Inflammatory macrophage (primary cell): ENCODE measurements at places on chromosomes 11 and 22.
A peak's percentile ranks its signal among the peaks of the same experiment; 100 is the strongest.

GRCh38 chr11:124961972-124962609, 8.1 kb downstream of the CCDC15 start:
- DNase-seq, result peak; percentile 78

DNA sequence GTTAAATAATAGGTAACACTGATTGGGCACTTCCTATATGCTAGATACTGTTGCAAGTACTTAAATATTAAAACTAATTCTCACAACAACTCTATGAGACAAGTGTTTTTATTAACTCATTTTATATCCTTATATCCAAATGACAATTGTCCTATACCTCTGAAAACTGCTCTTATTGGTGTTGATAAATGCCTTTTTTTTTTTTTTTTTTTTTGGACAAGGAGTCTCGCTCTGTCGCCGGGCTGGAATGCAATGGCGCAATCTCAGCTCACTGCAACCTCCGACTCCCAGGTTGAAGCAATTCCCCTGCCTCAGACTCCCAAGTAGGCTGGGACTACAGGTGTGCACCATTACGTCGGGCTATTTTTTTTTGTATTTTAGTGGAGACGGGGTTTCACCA, 41.6 kb downstream of the MRTFA start:
- no peak for DNase-seq

DNA sequence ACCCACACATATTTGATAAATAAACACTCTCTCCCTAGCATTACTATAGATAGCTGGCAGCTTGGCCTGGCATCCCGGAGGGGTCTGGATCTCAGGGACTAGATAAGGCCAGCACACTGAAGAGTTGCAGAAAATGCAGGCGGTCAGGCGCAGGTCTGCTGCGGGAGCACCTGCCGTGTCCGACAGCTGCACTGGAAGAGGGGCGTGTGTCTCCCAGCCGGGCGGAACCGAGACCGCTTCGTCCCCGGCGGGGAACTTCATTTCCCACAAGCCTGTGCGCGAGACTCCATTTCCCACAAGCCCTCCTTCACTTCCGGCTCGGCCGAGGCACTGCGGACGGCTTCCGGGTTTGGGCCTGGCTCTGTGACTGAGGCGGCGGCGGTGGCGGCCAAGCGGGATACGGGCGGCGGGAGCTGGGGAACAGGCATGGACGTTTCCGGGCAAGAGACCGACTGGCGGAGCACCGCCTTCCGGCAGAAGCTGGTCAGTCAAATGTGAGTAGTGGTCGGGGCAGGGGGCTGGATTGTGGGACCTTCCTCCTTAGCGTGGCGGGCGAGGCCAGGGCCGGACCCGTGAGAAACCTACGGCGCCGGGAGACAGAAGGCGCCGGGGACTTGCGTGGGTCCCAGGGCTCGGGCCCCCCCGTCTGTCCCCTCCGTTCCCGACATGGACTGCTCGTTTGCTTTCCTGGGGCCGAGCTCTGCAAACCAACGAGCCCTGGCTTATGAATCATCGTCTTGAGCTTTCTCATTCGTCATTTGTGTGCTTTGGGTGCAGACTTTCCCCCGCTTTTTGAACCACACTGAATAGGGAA, at the start of gene MED15:
TSS of gene MED15 (plus strand) at position 358 of the 814 bp plus-strand sequence. CDS start at position 427, 69 bp downstream.
- DNase-seq, result peak; percentile 88

GRCh38 chr11:128695539-128696221, 1.8 kb downstream of the FLI1 start:
- peak; percentile 96 for DNase-seq

DNA sequence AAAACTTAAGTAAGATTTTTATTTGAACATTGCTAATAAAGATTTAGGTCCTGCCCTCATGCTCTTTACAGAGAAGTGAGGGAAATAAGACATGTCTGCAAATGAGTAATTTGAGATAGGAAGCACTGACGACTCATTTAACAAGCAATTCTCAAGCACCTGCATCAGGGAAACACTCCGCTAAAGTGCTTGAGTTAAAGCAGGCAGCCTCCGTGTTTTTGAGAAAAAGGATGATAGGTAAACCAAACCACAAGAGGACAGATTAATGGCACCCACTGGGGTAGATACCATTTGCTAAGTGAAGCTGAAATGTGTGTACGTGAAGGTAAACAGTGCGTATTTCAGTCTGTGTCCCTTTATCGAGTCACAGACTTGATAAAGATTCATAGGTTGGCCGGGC, 184.6 kb upstream of the CARD18 start:
- no peak for DNase-seq

DNA sequence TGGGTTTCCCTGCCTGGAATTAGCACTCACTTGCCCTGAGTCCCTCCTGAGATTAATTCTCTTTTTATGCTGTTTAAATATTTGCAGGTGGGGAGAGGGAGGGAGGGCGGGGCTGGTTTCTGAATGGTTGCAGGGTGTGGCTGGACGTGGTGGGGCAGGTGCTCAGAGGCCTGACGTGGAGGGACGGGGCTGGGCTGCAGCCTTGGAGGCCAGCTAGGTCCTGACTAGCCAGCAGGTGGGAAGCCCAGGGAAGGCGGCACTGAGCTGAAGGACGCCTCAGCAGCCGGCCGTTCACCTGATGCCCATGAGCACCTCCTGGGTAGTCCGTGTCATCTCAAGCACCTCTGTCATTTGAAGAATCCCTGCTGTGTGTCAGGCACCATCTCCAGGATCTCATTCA, 21.3 kb downstream of the SGSM1 start:
- DNase-seq, result no peak

DNA sequence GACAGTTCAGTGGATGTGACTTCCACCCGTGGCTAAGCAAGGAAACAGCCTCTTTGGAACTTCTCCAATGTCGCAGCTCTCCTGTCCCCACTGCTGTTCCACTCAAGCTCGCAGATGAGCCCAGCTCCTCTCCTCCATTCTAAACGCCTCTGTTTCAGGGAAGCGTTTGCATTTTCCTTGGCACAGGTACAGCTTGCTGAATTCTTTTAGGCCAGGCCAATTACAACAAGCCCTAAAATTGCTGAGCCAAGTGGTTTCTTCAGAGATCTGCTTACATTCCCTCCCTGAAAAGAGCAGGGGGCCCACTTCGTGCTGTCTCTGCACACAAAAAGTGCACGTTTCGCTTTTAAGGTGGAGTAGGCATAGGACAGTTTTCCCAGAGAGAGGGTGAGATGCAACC, 91.5 kb upstream of the BLID start:
- DNase-seq, result no peak

DNA sequence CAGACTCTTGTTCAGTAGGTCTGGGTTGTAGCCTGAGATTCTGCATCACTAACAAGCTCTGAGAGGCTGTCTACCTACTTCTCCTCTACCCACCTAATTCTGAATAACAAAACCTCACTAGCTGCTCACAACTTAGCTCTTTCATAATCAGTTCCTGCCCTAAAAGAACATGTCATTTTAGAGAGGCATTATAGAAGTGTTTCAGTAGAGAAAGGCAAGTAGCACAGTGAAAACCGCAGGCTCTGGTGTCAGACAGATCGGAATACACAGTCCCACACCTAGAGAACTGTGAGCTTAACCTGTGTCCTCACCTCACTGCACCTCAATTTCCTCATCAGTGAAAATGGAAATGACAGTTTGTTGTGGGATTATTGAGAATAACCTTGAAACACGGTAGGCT, 1337.6 kb upstream of the TENM4 start:
- no peak for DNase-seq

GRCh38 chr11:111729071-111729830, 36.9 kb downstream of the PPP2R1B start:
- no peak for DNase-seq

GRCh38 chr11:117199053-117199915, at the start of gene TAGLN:
TAGLN (plus strand) TSS chr11:117199370; CDS start chr11:117203014, 3,644 bp downstream.
- DNase-seq, result no peak

GRCh38 chr22:47164514-47165337, 402.3 kb downstream of the TBC1D22A start:
- no peak for DNase-seq

DNA sequence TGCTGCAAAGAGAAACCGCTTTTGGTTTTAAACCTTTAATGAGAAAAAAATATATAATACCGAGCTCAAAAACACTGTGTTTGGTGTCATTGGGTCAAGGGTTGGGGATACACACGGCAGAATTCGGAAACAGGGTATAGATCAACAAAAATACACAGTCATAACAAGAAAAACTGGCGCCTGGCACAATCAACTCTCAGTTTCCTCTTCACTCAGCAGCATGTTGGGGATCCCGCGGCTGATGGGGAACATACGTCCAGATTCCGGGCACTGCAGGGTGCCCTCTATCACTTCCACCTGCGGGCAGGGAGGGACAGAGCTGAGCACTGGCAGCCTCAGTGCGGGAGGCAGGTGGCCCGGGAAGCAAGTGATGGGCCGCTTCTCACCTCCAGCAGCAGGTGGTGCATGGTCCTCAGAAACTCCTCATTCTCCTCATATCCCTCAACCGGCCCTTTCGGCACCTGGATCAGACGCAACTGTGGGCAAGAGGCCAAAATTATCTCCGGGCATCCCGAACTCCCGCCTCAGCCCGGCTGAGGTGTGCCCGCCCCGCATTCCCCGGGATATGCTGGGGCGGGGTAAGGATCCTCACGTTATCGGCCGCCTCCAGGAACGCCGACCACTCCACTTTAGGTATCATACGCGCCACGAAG, 561 bp downstream of the TRMT112 start:
- no peak for DNase-seq

DNA sequence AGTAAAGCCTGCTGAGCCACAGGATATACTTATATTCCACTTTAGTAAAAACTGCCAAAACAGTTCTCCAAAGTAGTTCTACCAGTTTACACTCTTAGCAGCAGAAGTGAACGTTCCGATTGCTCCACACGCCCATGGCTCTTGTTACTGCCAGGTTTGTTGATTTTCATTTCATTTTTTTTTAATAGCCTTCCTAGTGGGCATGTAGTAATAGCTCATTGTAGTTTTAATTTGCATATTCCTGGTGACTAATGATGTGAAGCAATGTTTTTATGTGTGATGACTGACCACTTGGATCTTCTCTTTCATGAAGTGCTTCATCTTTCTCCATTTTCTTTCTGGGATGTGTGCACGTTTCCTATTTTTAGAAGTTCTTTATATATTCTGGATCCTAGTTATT, 4.8 kb upstream of the C11orf97 start:
- DNase-seq, result no peak

DNA sequence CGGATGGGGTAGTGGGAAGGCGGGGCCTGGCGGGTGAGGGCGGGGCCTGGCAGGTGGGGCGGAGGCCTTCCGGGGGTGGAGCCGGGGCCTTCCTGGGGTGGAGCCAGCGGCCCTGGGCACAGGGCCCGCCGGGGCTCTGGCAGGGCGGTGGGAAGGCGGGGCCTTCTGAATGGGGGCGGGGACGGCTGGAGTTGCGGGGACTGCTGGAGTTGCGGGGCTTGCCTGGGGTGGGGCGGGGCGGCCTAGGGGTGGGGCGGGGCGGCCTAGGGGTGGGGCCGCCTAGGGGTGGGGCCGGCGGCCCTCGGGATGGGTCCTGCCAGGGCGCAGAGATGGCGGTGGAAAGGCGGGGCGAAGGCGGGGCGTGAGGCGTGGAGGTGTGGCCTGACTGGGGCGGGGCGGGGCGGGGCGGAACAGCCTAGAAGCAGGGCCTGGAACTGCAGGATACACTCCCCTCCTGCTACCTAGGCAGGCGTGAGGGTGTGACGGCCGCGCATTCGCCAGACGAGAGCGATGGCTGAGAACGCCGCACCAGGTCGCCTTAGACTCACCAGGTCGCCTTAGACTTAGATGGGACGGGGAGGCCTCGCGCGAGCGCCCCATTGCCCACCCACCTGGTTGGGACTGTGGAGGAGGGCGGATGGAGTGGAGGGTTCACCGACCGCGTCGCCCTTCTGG, 19.3 kb downstream of the RRP7A start:
- DNase-seq, result peak; percentile 83

GRCh38 chr11:17979770-17980371, 33.0 kb downstream of the SERGEF start:
- DNase-seq, result peak; percentile 21

- DNase-seq, result no peak
Observed at GRCh38 chr11:1825785-1826451, 8.9 kb upstream of the SYT8 start.

DNA sequence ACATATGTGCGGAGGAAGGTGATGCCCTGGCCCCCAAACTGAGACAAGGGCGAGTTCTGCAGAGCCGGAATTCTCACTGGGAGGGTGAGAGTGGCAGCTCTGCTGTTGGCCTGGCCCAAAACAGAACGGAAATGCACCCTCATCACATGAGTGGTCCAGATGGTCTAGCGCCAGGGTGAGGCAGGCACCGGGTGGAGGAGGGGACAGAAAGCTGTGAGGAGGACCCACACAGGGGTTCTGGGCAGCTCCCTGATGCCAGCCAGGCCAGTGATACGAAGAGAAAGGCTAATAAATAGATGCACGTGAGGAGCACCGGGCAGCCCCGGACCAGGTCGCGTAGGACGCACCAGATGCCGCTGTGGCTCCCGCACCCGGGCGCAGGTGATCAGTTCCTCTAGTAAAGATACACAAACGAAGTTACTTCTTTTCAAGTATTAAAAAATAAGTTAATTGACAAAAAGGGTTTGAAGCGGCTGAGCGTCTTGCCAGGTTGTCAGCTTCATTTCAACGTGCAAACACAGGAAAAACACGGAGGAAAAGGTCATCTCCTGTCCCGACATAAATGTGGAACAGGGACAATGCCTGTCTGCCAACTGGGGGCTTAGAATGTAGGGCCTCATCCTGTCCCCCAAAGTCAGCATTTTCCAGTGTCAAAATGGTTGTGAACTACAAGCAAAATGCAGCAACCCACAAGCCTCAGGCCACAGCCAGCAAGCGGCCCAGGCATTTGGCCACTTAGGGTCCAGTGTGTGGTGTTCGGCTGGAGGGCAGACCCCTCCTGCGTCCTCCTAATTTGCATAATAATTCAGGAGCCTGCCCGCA, 15.3 kb upstream of the BID start:
- DNase-seq, result no peak

DNA sequence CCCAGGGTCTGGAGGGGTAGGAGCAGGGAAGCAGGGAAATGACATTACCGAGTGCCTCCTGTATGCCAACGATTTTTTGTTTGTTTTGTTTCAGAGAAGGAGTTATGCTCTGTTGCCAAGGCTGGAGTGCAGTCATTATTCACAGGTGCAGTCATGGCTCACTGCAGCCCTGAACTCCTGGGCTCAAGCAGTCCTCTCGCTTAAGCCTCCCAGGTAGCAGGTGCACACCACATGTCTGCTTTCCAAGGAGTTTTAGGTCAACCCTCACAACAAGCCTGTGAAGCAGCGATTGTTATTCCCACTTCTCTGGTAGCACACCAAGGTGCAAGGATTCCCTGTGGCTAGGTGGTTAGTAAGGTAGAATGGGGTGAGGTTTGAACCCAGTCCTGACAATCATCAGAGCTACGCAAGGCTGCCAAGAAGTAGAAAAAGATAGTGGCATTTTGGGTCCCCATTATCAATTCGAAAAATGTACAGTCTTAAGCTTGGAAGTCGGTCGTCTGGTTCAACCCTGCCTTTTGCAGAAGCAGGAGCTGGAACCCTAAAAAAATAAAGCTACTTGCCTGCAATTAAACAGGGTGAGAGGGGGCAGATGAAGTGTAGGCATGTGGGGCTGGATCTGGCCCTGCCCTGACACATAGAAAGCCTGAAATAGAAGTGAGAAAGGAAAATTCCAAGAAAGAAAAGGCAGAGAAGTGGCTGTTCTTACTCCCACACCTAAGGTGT, 9.1 kb downstream of the UCP3 start:
- no peak for DNase-seq

GRCh38 chr11:119359365-119360214, 13.1 kb upstream of the MFRP start:
- DNase-seq, result peak; percentile 80

- no peak for DNase-seq
Observed at GRCh38 chr11:47977623-47978022, 2.7 kb upstream of the PTPRJ start.
